ENCODE measurements at places on chromosomes 11 and 22.

- DNase-seq = no peak
Measured at GRCh38 chr11:12606597-12606996, 67.6 kb upstream of the TEAD1 start.

- DNase-seq = no peak
Measured at GRCh38 chr22:28958611-28959010, 75.2 kb downstream of the ZNRF3 start.

DNA sequence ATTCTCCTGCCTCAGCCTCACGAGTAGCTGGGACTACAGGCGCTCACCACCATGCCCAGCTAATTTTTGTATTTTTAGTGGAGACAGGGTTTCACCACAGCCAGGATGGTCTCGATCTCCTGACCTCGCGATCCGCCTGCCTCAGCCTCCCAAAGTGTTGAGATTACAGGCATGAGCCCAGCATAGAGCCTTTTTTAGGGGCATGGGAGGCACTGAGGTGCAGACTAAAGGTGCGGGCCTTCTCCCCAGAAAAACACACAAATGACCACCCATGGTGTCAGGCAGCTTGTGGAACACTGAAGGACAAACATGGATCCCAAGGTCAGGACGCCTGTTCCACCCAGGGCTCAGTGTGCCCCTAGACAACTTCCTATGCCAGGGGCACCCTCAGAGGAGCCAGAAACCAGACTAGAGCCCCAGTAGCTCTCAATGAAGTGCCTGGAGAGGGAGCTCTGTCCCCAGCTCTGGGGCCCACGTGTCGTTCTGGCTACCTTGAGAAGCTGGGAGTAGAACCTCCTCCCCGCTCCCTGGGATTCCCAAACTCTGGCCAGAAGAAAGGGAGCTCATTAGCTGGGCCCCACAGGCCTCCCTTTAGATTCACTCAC, 21.2 kb upstream of the CD5 start:
- DNase-seq = no peak

DNA sequence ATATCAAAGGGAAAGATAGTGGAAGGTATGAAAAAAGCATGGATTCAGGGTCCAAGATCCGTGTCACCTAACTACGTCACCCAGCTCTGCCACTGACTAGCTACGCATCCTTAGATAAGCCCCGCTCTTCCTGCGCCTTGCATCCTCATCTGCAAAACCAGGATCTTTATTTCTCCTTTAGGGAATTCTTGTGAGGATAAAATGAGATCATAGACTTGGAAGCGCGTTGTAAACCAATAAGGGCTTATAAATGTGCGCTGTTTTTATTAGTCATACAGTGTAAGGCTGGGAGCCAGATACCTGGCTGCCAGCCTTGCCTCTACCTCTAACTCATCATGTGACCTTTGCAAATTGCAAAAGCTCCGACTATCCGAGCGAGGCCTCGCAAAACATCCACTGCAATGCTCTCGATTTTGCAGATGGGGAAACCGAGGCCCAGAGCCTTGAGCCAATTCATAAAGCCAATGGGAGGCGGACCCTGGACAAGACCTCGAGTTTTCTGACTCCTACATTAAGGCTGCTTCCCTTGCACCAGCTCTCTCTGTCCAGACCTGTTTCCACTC, 753 bp downstream of the PRPF19 start:
- no peak for DNase-seq

DNA sequence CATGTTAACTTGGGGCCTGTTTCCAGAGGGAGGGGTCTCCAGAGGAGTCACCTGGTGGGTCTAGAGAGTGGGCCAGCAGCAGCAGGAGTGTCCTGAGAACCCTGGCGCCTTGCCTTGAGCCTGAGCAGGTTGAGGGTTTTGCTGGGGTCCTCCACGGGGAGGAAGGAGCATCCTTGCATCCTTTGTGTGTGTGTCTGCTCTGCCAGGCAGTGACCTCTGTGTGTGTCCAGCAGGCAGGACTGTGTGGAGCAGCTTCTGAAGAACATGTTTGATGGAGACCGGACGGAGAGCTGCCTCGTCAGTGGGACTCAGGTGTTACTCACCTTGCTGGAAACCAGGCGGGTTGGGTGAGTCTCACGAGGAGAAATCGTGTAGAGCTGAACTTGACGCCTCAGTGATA, 55.7 kb downstream of the SBF1 start:
- no peak for DNase-seq

DNA sequence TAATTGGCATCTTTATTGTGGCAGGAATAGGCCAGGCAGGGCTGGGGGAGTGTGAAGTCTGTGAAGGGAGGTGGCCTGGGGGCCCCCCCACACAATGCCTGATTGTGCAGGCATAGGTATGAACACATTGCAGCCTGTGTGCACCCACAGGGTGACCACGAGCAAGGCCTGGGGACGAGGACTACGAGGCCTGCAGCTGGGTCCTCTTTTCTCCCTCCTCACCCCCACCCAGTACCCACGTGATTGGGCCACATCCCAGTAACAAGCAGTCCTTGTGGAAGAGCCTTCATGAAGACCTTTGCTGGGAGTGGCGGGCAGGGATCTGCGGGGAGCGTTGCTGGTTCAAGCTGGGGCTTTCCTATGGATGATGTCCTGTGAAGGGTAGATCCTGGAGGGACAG, 29.3 kb downstream of the ZBTB16 start:
- peak; percentile 6 for DNase-seq

DNA sequence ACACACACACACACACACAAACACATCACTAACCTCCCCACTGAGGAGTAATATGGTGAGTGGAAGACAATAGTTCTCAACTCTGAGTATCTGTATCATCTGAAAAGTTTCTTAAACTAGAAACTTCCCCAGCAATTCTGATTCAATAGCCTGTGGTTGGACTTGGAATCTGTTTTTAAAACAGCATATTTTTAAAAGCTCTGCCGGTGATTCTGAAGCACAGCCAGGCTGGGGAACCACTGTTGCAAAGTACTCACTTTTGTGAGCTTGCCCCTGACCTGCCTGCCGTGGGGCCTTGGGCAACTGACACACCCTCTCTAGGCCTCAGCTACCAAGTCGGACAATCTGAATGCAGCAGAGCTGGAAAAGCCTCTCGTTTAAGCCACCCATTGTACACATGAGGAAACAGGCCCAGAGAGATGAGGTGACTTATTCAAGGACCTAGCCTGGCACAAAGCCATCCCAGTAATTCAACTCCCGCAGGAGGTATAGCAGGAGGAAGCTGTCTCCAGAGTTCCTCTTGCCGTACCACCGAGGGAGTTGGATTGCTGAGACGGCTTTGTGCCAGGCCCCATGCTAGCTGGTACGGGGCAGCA, 8.9 kb downstream of the SLC15A3 start:
- DNase-seq = no peak

- DNase-seq = no peak
Measured at GRCh38 chr11:113627946-113628345, 78.2 kb downstream of the TMPRSS5 start.

- no peak for DNase-seq
Measured at GRCh38 chr22:48863965-48864528, 963.6 kb downstream of the BRD1 start.

- no peak for DNase-seq
Measured at GRCh38 chr11:20512869-20513268, 86.5 kb upstream of the SLC6A5 start.

DNA sequence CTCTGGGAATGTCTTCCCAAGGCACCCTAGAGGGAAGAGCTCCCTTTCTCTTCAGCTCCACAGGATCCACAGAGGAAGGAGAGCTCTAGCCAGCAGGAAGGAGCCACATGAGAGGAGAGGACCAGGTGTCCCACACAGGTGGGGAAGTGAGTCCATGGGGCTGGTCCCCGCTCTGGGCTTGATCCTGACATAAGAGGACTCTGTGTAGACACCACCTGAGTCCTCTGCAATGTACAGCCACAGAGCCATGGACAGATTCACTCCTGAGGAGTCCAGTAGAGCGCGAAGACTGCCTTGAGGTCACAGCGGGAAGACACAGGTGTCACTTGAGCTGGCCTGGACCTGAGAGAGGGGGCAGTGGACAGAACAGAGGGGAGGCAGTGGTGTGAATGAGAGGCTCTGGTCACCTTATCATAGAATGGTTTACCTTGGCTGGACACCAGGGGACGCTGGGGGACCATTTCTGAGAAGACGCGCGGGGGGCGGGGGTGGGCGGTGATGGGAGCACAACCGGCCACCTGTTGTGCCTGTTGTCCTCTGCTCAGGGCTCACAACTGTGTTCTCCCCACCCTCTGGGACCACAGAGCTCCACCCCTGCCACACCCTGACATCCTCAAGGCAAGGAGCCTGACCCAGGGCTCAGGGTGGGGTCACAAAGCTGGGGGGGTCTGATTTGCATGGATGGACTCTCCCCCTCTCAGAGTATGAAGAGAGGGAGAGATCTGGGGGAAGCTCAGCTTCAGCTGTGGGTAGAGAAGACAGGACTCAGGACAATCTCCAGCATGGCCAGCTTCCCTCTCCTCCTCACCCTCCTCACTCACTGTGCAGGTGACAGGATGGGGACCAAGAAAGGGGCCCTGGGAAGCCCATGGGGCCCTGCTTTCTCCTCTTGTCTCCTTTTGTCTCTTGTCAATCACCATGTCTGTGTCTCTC, 128.2 kb downstream of the ZNF280B start:
- DNase-seq = peak; percentile 50

GRCh38 chr11:61270354-61271076, 24.6 kb downstream of the VWCE start:
- peak; percentile 71 for DNase-seq

DNA sequence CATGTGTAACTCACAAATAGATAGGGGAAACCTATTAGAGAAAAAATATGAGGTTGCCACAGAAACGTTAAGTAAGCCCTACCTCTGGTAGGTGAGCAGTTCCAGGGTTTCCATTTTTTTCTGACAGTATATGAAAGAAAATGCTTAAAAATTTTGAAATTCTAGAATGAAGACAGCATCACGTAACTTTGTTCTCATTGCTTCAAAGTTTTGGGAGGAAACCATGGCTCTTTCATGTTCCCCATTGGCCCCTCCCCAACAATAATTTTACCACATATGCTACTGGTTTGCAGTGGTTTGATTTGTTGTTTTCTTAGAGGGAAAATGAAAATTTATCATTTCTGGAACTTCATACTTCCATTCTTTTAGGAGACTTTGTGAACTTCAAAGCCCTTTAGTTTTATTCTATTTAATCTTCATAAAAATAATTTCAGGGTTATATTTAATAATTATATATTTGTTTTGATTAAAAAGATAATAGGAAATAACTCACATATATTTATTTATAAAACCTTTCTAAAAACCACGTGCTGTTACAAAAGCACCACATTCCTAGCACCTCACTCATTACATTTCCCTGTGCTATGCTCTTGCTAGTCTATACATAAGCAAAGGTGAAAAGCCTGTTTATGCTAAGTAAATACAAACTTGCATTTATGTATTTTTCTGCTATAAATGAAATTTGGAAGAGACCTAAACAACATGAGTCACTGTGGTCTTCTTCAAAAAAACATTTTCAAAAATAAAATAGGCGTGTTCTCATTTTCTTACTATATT, 113.4 kb downstream of the CASP12 start:
- no peak for DNase-seq

GRCh38 chr11:111990381-111990780, 34.8 kb upstream of the DLAT start:
- DNase-seq = no peak

GRCh38 chr11:93986716-93987115, 34.4 kb upstream of the HEPHL1 start:
- DNase-seq = no peak

GRCh38 chr22:48306785-48307510, 1520.7 kb downstream of the BRD1 start:
- peak; percentile 11 for DNase-seq

GRCh38 chr11:41895081-41895480, 435.6 kb upstream of the LRRC4C start:
- DNase-seq = no peak

DNA sequence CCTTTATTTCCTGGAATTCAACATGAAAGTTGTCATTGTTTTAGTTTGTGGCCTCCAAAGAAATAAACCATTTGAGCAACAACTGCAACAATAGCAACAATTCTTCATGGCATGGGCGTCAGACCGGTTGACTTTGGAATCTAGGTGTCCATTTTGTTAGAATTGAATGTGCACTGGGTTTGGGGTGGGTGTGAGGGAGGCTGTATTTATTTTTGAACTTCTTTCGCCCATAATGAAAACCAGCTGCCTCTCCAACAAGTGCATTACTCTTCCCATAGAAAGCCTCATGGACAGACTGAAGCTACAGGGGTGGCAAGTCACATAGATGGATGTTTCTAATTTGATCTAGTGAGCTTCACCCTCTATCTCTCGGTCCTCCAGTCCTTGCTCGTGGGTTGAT, 85.4 kb downstream of the ADAMTS15 start:
- no peak for DNase-seq
